Cardiac fibroblast (primary cell): ENCODE measurements at places on chromosomes 4 and X.

DNA sequence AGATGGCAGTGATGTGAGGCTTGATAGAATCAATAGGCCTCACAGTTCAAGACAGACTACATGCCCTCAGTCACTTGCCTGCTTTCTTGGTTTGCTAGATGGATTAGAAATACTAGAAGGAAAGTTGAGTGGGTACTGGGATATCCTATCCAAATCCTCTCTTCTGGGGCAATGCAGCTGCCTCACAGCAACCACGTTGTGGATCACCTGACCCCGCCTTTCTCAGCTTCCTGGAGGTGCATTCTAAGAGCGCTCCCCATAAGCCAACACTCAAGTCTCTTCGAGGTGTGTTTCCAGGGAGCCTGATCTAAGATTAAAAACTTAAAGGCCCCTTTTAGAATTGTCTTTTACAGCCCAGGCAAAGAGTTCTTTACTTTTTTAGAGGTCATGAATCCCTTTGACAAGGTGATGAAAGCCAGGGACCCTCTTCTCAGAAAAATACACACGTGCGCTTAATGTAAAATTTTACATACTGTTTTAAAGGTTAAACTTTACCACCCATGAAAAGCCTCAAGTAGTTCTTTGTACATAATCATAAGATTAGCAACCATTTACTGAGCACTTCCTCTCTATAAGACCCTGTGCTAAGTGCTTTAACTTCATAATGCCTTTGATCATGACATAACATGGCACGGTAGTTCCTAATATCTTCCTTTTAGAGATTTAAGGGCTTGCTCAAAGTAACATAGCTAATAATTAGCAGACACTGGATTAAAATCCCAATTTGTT is 840 bp upstream of the RPL34 start:
- no peak for DNase-seq

DNA sequence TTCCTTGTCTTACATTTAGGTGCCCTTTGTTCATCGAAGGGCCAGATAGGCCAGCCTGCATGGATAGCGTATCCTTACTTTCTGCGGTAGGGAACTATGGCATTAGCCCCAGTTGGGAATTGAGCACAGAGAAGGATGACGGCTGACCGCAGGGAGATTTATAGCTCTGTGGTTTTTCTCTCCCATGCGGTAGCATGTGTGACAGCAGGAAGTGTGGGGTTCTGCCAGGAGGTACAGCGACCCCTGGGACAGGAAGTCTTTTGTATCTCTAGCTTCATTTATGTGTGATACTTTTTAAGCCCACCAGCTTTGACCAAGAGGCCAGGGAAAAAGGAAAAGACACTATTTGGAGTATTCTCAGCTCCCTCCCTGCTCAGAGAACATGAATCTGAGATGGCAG is 33.1 kb downstream of the GAB3 start:
- peak; percentile 58 for DNase-seq

GRCh38 chr4:56273391-56273790 is 113.9 kb downstream of the AASDH start:
- DNase-seq = no peak

DNA sequence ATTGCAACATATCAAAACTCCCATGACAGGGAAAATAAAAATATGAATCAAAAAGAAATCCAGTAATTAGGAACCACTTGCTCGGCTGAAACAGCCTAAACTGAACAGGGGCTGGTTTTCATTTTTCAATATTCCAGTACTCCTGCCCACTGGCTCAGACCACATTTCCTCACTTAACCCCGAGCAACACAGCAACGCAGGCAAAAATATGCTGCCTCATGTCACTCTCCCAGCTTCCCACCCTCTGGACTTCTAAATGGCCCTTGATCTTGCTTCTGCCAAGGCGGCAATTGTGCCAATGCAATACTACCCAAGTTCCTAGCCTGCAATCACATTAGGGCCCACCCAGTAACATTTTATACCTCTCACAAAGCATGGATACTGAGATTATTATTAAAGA is 30.6 kb downstream of the USP46 start:
- DNase-seq = no peak

DNA sequence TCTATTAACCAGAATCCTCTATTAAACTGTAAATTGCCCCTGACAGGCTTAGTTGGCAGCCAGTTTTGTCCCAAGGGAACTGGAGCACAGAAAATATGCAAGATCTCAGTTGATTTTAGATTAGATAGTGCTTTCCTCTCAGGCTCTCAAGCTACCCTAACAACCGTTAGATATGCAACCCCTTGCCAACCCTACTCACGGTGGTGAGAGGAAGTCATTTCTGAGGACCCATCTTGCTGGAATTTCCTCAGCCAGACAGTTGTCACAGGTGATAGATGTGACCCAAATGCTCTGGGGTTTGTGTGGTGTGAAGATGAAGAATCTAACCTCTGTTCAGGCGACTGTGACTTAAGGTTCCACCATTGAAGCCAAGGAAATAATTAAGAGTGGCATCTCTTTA is 447.1 kb downstream of the MID1IP1 start:
- DNase-seq = no peak

- DNase-seq = no peak
Measured at GRCh38 chr4:42088386-42088785, 64.1 kb downstream of the BEND4 start.

DNA sequence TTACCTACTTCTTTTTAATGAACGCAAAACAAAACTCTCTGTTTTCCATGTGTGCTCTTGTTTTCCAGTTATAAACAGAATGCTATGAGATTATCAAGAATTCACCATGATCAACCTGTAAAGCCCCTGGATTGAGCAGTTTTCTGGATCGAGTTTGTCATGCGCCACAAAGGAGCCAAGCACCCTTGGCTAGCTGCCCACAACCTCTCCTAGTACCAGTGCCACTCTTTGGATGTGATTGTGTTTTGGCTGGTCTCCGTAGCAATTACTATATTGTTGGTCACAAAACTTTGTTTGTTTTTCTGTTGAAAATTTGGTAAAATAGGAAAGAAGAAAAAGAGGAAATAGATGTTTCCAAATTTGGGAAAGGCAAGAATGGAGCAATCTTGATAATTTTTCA is 51.1 kb downstream of the UGT2B7 start:
- DNase-seq = no peak

DNA sequence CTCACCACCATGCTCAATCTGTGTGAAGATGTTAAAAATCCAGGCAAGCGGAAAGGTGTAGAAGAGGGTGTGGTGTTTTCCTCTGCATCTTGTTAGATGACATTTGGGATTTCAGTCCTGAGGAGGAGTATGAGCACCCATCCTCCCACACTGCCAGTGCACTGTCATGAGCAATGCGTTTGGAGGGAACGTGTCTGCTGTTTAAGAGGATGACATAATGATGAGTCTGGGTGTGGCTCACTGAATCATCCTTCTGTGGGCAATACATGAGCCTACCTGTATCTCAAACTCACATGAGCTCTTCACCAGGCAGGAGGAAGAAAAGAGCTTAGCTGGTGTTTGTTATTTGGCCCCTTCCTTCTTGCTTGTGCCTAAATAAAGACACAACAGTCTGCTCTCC is 67.9 kb upstream of the ARX start:
- DNase-seq = no peak

- DNase-seq = peak; percentile 47
Measured at GRCh38 chr4:128287141-128287870, at the start of gene PGRMC2. Gene PGRMC2 (minus strand): TSS chr4:128287813. CDS start chr4:128287790, 23 bp downstream.

DNA sequence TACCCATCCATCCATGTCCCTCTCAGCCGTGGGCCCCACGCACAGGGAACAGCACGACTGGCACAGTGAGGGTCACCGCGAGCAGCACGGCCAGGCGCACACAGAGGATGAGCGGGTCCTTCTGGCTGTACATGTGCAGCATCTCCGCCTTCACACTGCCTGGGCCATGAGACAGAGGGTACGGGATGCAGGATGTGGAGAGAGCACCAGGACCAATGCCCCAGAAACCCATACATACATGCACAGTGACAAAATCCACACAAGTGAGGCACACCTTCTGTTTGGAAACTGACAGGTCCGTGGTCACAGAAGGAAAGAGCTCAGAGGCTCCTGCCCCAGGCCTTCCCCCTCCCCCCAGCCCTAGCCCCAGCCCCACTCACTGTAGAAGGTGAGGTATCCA is 9.5 kb downstream of the SLC38A5 start:
- DNase-seq = no peak

GRCh38 chrX:6325437-6325836 is 96.8 kb upstream of the NLGN4X start:
- DNase-seq = no peak

DNA sequence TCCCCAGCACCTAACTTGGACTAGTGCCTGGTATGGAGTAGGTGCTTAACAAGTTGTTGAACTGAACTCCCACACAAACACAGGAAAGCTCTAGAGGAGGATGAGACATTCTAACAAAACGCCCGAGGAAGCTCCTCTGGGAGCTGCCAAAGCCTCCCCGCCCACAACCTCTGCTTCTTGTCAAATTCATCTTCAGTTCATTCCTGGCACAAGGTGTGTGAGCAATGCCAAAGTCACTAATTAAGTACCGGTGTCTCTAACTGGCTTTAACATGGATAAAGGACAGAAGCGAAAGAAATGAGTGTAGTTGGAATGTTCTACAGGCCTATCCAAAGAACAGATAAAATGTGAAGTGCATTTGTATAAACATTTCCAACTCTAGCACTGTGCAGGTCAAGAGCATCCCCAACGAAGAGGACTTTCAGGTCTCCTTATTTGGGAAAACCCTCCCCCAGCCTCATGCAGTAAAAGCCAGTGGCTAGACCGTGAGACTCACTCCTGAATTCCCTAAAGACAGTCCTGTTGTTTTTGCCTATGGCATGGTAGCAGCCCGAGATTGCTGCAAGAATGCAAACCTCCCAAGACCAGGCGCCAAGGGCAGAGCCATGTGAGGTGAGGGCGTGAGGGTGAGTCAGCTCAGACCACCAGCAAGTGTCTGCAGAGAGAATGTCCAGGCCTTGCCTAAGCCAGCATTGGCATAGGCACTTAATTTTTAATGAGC is 72.2 kb upstream of the KLF3 start:
- no peak for DNase-seq

- peak; percentile 64 for DNase-seq
Measured at GRCh38 chr4:168509786-168510185, 12.9 kb downstream of the PALLD start.

DNA sequence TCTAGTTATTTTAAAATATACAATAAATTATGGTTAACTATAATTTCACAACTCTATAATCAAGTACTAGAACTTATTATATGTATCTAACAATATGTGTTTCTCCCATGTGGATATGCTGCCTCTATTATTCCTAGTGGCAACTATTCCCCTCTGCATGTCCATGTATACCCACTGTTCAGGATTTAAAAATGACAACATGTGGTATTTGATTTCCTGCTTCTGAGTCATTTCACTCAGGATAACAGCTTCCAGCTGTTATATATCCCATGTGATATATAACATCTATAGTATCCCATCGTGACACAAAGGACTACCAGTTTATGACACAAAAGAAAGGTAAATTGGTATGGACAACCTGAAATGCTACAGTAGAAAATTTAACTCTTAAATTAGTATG is 167.4 kb upstream of the TACR3 start:
- DNase-seq = no peak

- peak; percentile 41 for DNase-seq
Measured at GRCh38 chr4:186651624-186652023, 72.0 kb downstream of the FAT1 start.

DNA sequence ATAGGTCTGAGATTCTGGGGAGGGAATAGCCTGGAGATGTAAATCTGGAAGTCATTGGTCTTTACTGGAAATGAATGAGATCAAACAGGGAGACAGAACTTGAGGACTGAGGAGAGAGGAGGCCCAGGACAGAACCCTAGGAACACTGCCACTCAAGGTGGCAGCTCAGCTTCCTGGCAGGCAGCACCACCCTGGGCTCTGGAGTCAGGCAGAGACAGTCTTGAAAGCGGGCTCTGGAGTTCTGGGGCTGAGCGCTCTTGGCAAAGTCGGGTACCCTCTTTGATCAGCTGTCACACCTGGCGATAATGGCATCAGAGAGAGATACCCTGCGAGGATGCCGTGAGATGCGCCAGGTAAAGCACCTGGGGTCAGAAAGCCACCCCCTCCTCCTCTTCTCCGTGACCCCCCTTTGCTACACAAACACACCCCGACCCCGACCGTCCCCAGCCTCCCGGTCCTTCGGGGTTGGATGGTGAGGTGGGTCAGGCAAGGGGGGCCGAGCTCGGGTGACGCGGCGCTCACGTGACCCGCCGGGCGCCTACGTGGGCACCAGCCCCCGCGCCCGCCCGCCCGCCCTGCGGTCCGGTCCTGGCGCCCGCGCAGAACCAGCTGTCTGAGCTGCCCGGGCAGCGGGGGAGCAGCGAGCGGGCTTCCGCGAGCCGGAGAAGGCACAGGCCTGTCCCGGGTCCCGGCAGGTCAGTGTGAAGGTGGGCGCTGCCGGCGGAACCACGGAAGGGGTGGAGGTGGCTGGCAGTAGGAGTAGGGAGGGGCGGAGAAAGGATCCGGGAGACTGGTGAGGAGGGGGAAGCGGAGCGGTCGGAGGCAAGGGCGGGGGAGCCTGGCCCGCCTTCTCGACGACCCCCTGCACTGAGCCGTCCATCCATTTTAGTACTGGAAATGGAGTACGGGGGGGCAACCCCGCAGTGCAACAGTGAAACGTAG is at the start of gene TCEAL3:
Gene TCEAL3, plus strand, starts transcription at position 600 of the 942 bp plus-strand sequence. CDS start 1,102 bp downstream, outside the sequence.
- peak; percentile 33 for DNase-seq

GRCh38 chr4:40264497-40264896 is 67.7 kb downstream of the RHOH start:
- DNase-seq = peak; percentile 82

GRCh38 chrX:16851421-16851820 is 18.7 kb downstream of the RBBP7 start:
- DNase-seq = no peak

GRCh38 chrX:66051980-66052379 is 12.1 kb upstream of the VSIG4 start:
- DNase-seq = no peak

DNA sequence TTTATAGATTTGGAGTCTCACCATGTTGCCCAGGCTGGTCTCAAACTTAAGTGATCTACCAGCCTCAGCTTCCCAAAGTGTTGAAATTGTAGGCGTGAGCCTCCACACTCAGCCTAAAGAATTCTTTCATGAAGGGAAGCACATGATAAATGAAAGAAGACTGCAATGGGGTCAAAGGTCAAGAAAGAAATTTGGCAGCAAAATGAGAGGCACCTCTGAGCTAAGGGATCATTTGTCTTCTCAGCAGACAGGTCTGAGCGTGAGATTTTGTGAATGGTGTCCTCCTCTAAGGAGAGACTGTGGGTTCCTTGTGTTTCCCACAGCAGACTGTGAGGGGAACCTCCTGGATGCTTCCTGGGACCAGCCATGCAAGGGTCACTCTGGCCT is 57.5 kb upstream of the EGFL6 start:
- peak; percentile 46 for DNase-seq

DNA sequence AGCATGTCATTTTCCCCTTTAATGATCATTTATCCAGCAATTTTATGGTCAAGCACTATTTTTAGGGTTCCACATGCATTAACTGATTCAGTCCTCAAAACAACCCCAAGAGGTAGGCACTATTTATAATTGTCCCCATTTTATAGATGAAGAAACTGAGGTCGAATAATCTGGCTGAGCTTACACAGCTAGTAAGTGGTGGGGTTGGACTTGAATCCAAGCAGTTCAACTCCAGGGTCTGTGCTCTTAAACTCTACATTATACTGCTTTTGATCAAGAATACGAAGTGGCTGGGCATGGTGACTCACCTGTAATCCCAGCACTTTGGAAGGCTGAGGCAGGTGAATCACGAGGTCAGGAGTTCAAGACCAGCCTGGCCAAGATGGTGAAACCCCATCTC is 3.2 kb upstream of the CHRNA9 start:
- no peak for DNase-seq
